Placental pericyte (primary cell): ENCODE measurements at places on chromosomes 2 and 18. TPM values are rescaled to one million over a fixed set of nuclear protein-coding genes. Genes with fewer than 3 reads are reported as not detected.

Gene RTTN
- 46.6 and 47.0 TPM in 2 replicates for total RNA-seq

Gene PLEKHH2
- total RNA-seq: 1.1 and 3.4 TPM in 2 replicates

Gene SCG2
- 3.0 and 5.3 TPM in 2 replicates for total RNA-seq

Gene PSMD1
- total RNA-seq: 130 and 184 TPM in 2 replicates

Gene CIB4
- total RNA-seq: not detected in 2 replicates
